ENCODE measurements at places on chromosomes 13 and 19. TPM values are rescaled to one million over a fixed set of nuclear protein-coding genes. Genes with fewer than 3 reads are reported as not detected.

DNA sequence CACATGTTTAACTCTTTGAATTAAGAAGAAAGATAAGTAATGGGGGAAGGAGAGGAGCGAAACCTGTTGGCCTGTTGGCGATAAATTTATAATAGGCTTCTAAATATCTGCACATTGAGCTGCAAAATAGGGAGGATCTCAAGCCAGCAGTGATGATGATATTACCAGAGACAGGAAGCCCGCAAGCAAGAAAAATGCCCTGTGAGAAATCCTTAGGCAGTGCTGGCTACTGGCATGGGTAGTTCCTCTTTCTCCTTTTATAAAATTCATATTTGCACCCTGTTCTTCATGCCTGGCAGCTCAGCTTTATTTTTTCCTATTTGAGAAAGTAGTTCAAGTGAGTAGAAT, 858 bp upstream of the USP12 start:
- H3K36me3 ChIP-seq = peaks cover 7% of the 10 kb centered on the region
- H3K27me3 ChIP-seq = no peaks in the 10 kb centered on the region
- H3K4me1 ChIP-seq = peaks cover 71% of the 10 kb centered on the region
- H3K4me3 ChIP-seq = peak overlapping the region; percentile 91
- no peak for DNase-seq

DNA sequence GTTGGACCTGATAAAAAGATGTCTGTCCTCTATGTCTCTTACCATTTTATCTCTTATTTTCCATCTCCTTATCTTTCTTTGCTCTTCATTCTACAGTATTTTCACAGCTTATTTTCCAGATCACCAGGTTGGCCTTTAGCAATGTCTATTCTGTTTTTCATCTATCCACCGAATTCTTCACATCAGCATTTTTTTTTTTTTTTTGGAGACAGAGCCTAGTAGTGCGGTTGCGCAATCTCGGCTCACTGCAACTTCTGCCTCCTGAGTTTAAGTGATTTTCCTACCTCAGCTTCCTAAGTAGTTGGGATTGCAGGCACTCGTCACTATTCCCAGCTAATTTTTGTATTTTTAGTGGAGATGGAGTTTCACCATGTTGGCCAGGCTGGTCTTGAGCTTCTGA, 49.0 kb downstream of the DNAJC15 start:
- peaks cover 35% of the 10 kb centered on the region for H3K4me1 ChIP-seq
- H3K36me3 ChIP-seq = peaks cover 45% of the 10 kb centered on the region
- H3K27me3 ChIP-seq = no peaks in the 10 kb centered on the region
- no peak overlapping the region for H3K27ac ChIP-seq

The CAPN12 gene
- total RNA-seq = 14.9 TPM

The ZNF677 gene
- 13.7 TPM for total RNA-seq

The KLF1 gene
- total RNA-seq = 0.12 TPM

DNA sequence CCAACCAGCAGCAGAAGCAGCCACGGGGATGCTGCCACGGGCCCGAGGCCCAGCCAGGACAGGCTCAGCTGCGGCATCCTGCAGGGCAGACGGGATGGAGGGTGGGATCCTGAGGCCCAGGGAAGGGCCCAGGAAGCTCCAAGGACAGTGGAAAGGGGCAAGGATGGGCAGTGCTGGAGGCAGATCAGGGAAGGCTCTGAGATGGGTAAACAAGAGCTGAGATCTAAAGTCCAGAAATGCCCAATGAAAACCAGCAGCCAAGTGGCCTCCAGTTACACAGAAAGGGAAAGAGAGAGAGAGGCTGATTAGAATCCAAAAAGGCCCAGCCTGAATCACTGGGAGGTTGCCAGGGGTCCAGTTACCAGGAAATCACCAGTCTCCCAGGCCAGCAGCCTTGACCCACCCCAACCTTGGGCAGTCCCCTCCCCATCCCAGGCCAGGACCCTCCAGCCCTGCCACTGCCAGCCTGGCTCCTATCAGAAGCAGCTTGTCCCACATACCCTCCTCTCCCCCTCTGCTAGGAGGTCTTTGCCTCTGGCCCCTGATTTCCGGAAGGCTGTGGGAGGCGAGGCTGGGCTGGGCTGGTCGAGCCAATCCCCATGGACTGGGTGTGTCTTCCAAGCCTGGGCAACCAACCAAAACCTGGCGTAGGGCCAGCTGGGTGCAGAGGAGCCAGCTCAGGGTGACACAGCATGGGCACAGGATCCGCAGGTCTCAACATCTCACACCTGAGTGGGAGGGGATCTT, at the start of gene CYP4F11:
Gene CYP4F11, minus strand, starts transcription at position 198 of the 747 bp plus-strand sequence. Its CDS starts 121 bp downstream, at position 77.
- no peaks in the 10 kb centered on the region for H3K27me3 ChIP-seq
- no peak for DNase-seq
- no peaks in the 10 kb centered on the region for H3K36me3 ChIP-seq
- H3K4me3 ChIP-seq = no peak within 1 kb of the TSS
- H3K4me1 ChIP-seq = peaks cover 9% of the 10 kb centered on the region

- no peaks in the 10 kb centered on the region for H3K27me3 ChIP-seq
- DNase-seq = no peak
- H3K4me1 ChIP-seq = peaks cover 56% of the 10 kb centered on the region
- H3K36me3 ChIP-seq = peaks cover 17% of the 10 kb centered on the region
- H3K27ac ChIP-seq = peak overlapping the region; percentile 93
These were observed 10.5 kb downstream of the XRCC1 start for GRCh38 chr19:43564800-43565199.

DNA sequence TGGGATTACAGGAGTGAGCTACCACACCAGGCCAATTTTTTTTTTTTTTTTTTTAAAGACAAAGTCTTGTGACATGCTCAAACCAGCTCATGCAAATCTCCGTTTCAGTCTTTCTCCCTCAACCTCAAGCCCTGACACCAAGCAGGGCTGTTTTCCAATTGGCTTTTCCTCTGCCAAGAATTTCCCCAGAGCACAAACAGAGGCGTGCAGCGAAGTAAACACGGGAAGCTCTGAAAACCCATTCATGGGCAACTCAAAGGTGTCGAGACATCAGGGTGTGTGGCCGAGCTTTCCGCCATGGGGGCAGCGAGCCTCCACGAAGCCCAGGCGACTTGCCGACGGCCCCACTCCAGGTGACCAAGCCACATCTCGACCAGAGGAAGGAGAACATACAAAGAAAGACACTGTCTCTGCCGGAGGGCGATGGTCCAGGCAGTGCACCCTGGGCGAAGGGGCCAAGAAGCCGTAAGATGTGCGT, 70.0 kb downstream of the INSR start:
- H3K27ac ChIP-seq = no peak overlapping the region
- H3K4me1 ChIP-seq = no peaks in the 10 kb centered on the region
- H3K36me3 ChIP-seq = no peaks in the 10 kb centered on the region
- H3K4me3 ChIP-seq = no peak overlapping the region

DNA sequence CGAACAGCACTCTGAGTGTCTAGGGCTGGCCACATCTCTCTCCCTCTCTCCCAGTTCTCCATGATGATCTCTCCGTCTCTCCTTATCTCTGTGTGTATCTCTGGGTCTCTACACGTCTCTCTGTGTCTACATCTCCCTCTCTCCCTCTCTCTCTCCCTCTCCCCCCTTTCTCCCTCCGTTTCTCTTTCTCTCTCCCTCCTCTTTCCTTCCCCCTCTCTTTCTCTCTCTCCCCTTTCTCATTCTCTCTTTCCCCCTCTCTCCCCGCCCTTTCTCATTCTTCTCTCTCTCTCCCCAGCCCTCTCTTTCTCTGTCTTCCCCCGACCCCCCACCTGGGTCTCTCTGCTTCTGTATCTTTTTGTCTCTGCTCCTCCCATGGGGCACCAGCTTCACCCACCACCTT, 21.3 kb upstream of the TNFAIP8L1 start:
- no peak overlapping the region for H3K4me3 ChIP-seq
- H3K27me3 ChIP-seq = peaks cover 13% of the 10 kb centered on the region
- H3K4me1 ChIP-seq = no peaks in the 10 kb centered on the region
- no peak overlapping the region for H3K27ac ChIP-seq
- no peak for DNase-seq

- no peak overlapping the region for H3K27ac ChIP-seq
- H3K4me3 ChIP-seq = no peak overlapping the region
- peaks cover 3% of the 10 kb centered on the region for H3K27me3 ChIP-seq
- DNase-seq = no peak
- H3K36me3 ChIP-seq = no peaks in the 10 kb centered on the region
These were observed 10.6 kb downstream of the NANOS3 start for GRCh38 chr19:13887517-13887916.

DNA sequence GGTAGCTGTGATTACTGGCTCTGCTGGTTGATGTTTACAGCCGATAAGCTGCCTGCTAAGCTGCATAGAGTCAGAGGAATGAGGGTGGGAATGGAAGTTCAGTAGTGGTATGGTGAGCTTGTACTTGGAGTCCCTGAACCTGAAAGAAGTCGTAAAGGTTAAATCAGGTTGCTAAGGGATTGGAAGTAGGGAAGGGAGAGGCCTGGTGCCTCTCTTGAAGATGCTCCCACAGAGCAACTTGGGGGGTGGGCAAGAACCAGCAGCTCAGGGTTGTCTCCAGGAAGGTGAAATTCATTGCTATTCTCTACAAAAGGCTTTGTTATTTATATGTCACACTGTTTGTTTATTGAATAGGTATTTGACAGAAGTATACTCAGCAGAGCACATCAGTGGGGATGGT, 73.8 kb upstream of the OLFM4 start:
- H3K27ac ChIP-seq = no peak overlapping the region
- no peak overlapping the region for H3K4me3 ChIP-seq
- H3K36me3 ChIP-seq = no peaks in the 10 kb centered on the region
- no peaks in the 10 kb centered on the region for H3K4me1 ChIP-seq
- H3K27me3 ChIP-seq = no peaks in the 10 kb centered on the region

The KLF2 gene
- 87.6 TPM for total RNA-seq

GRCh38 chr13:79880818-79881217, 399.9 kb downstream of the NDFIP2 start:
- no peaks in the 10 kb centered on the region for H3K4me1 ChIP-seq
- no peak overlapping the region for H3K27ac ChIP-seq
- no peaks in the 10 kb centered on the region for H3K27me3 ChIP-seq
- H3K36me3 ChIP-seq = no peaks in the 10 kb centered on the region
- no peak overlapping the region for H3K4me3 ChIP-seq
- no peak for DNase-seq

GRCh38 chr13:48493851-48494250, 39.0 kb downstream of the RCBTB2 start:
- peaks cover 25% of the 10 kb centered on the region for H3K4me1 ChIP-seq
- no peak overlapping the region for H3K27ac ChIP-seq
- peaks cover 2% of the 10 kb centered on the region for H3K27me3 ChIP-seq
- no peaks in the 10 kb centered on the region for H3K36me3 ChIP-seq
- no peak for DNase-seq

GRCh38 chr13:113922412-113923118, 51.3 kb downstream of the C13orf46 start:
- H3K4me1 ChIP-seq = no peaks in the 10 kb centered on the region
- H3K4me3 ChIP-seq = no peak overlapping the region
- H3K27ac ChIP-seq = no peak overlapping the region
- no peak for DNase-seq

The PCDH9 gene
- 5.6 TPM for total RNA-seq

DNA sequence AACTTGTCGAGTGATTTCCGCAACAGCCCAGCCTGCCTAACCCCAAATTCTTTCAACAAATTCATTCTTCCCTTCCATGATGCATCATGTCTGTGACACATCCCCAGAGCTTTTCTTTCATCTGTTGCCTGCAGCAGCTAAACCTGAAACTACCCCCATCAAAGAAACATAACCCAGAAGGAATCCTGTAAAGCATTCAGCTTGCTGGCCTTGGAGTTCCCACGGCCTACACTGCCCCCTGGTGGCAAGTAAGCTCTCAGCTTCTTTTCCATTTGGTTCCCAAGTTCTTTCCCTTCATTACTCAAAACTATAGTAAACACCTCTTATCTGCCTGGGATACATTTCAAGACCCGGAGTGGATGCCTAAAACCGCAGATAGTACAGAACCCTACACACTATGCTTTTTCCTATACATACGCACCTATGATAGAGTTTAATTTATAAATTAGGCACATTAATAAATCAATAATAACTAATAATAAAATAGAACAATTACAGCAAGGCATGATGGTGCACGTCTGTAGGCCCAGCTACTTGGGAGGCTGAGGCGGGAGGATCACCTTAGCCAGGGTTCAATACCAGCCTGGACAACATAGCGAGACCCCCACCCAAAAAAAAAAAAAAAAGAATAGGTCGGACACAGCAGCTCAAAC, 7.4 kb downstream of the ETHE1 start:
- H3K27ac ChIP-seq = peak overlapping the region; percentile 15
- H3K4me3 ChIP-seq = peak overlapping the region; percentile 44
- no peaks in the 10 kb centered on the region for H3K36me3 ChIP-seq
- peak; percentile 57 for DNase-seq

The MYO1F gene
- total RNA-seq = 63.8 TPM

The CYP2A6 gene
- not detected for total RNA-seq

- no peak for DNase-seq
- no peaks in the 10 kb centered on the region for H3K4me1 ChIP-seq
- H3K27me3 ChIP-seq = peaks cover 2% of the 10 kb centered on the region
- no peaks in the 10 kb centered on the region for H3K36me3 ChIP-seq
These were observed 28.0 kb downstream of the SIAH3 start for GRCh38 chr13:45823583-45823982.

The ZIM2 gene
- not detected for total RNA-seq

GRCh38 chr13:66830940-66831716, 399.0 kb downstream of the PCDH9 start:
- peak overlapping the region; percentile 60 for H3K4me3 ChIP-seq
- no peaks in the 10 kb centered on the region for H3K27me3 ChIP-seq

- no peak for DNase-seq
- H3K4me1 ChIP-seq = peaks cover 19% of the 10 kb centered on the region
- H3K4me3 ChIP-seq = peak overlapping the region; percentile 44
- H3K36me3 ChIP-seq = peaks cover 7% of the 10 kb centered on the region
- H3K27me3 ChIP-seq = peaks cover 20% of the 10 kb centered on the region
These were observed 1.3 kb downstream of the ATP7B start for GRCh38 chr13:52009946-52010345.

DNA sequence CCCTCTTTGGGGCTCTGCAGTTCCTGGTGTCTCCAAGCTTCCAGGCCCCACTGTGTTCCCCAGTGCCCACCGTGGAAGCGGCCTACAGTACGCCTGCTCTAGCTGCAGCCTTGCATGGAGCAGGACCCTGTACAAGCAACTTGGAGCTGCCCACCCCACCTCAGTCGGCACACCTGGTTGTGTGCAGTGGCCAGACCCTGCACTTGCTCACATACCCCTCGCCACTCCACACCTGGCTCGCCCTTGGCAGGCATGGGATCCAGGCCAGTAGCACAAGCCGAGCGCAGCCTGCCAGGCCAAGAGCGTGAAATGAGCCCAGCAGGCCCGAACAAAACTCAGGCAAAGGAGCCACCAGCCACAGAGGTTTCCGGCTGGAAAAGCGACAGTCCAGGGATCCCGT, 36.4 kb downstream of the ANKRD27 start:
- H3K4me3 ChIP-seq = no peak overlapping the region
- no peak for DNase-seq
- H3K27ac ChIP-seq = no peak overlapping the region
- H3K4me1 ChIP-seq = no peaks in the 10 kb centered on the region
- peaks cover 82% of the 10 kb centered on the region for H3K36me3 ChIP-seq
- H3K27me3 ChIP-seq = no peaks in the 10 kb centered on the region

The CASP14 gene
- total RNA-seq = not detected

DNA sequence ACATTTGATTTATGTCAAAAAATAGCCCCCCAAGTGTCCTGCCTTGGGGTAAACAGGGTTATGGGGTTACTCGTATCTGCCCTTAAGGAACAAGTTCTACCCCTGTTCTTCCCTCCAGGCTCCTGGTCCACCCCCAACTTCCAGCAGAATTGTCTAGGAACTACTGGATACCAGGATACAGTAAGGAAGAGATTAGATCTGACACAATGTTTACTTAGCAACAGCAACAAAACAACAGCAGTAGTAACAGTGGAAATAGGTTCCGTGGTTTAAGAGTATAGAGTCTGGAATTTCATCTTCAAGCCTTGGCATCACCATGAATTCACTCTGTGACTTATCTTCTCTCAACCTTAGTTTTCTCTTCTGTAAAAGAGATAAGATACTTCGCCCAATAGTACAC, 1.7 kb upstream of the FAM98C start:
- peaks cover 19% of the 10 kb centered on the region for H3K27me3 ChIP-seq
- H3K36me3 ChIP-seq = peaks cover 7% of the 10 kb centered on the region
- H3K4me3 ChIP-seq = no peak overlapping the region
- no peak overlapping the region for H3K27ac ChIP-seq
- no peak for DNase-seq
